ENCODE measurements at places on chromosomes 5 and 9.
A peak's percentile ranks its signal among the peaks of the same experiment; 100 is the strongest.

DNA sequence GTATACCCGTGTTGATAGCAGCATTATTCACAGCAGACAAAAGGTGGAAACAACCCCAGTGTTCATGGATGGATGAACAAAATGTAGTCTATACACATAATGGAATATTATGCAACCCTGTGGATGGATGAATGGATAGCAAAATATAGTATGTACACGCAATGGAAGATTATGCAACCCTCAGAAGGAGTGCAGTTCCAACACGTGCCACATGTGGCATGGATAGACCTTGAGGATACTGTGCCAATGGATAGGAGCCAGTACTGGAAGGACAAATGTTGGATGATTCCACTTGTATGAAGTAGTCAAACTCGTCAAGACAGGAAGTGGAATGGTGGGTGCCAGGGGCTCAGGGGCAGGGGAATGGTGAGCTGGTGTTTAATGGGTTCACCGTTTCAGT is 44.9 kb downstream of the PLEKHG4B start:
- no peak for DNase-seq

GRCh38 chr9:107888773-107889227 is 399.2 kb upstream of the KLF4 start:
- no peak for DNase-seq

DNA sequence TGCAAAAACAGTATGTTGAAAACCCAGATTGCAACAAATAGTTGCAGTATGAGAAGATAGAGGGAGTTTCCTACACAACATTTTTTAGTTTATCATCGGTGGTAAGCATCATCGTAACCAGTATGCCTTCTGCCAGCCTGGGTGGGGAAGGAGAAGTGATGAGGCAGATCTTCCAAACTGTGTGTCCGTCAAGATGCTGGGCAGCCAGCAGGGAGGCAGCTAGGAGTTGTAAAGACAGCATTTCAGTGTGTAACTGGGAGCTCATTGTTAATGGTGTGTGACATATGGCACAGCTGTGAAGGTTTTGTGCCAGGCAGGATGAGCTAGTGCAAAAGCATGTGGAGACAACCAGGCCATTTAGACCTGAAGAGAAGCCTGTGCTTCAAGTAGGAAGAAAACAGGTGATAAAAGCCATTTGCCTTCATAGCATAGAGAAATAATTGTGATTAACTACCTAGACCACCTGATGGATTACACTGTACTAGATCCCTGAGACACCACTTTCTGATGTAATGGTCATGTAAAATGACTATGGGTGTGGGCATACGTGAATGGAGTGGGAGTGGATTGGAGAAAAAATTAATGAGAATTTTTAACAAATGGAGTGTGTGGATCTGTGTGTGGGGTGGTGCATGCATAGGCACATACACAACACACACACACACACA is 347.0 kb upstream of the ADAMTSL1 start:
- no peak for DNase-seq

DNA sequence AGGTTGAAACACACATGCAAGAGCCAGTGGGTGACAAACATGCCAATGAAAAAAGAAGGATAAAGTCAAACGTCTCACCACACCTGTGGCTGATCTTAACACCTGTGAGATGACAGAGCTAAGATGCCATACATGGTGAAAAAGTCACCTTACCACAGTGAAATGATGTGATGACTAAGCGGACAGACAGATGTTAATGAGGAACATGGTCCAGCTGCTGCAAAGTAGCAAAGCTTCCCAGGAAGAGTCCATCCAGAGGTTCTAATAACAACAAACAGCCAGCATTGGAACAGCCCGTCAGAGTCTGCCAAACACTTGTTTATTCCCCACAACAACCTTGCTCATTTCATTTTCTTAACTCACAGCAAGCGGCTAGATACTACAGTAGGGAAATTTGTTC is 1.9 kb downstream of the KIAA1191 start:
- no peak for DNase-seq

DNA sequence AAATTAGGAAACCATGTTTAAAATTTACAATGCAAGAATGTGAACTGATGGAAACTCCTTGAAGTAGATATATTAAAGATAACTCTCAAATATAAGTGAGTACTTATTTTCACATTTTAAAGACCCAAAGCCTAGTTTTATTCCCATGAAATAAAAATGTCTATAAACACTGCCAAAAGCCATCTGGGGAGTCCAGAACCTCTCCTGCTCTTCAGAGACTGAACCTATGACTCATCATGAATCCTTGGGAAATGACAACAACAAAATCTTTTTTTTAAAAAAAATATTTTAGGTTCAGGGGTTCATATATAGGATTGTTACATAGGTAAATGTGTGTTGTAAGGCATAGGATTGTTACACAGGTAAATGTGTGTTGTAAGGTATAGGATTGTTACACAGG is 33.8 kb upstream of the FYB1 start:
- no peak for DNase-seq

GRCh38 chr5:142308358-142308757 is 16.5 kb downstream of the SPRY4 start:
- no peak for DNase-seq

GRCh38 chr5:177489119-177489716 is 8.2 kb downstream of the PDLIM7 start:
- no peak for DNase-seq

- DNase-seq: no peak
Observed at GRCh38 chr9:137128862-137129455, 10.0 kb upstream of the GRIN1 start.

GRCh38 chr5:177607452-177608192 is 7.7 kb downstream of the B4GALT7 start:
- DNase-seq: no peak

DNA sequence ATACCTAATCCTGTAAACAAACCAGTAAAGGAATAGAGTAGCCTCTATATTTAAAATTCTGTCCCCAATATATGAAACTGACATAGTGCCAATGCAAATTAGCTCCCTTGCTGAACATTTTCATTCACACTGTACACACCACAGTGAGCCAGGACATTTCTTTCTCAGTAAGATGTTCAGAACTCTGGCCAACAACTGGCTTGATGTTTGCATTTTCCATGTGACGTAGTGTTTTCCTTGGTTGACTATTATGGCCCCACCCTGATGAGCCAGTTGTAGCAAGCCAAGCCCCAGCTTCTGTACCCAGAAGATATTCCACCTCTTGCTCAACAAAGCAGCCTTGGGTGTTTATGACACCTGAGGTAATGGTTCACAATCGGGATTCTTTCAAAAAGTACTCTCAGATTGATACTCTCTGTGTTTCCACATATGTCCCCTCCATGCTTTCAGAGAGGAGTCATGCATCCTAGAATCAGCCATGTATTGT is 17.7 kb upstream of the ANXA1 start:
- DNase-seq: no peak

GRCh38 chr5:180201051-180201987 is 7.7 kb downstream of the RASGEF1C start:
- no peak for DNase-seq

- no peak for DNase-seq
Observed at GRCh38 chr5:166909040-166909439, 1382.4 kb upstream of the WWC1 start.

- DNase-seq: no peak
Observed at GRCh38 chr5:143594902-143595818, 191.7 kb upstream of the NR3C1 start.

- DNase-seq: no peak
Observed at GRCh38 chr9:100150214-100150613, 51.2 kb downstream of the INVS start.

GRCh38 chr5:40483316-40483715 is 196.4 kb upstream of the PTGER4 start:
- DNase-seq: no peak

- DNase-seq: no peak
Observed at GRCh38 chr9:78938821-78939220, 632.9 kb upstream of the TLE4 start.

DNA sequence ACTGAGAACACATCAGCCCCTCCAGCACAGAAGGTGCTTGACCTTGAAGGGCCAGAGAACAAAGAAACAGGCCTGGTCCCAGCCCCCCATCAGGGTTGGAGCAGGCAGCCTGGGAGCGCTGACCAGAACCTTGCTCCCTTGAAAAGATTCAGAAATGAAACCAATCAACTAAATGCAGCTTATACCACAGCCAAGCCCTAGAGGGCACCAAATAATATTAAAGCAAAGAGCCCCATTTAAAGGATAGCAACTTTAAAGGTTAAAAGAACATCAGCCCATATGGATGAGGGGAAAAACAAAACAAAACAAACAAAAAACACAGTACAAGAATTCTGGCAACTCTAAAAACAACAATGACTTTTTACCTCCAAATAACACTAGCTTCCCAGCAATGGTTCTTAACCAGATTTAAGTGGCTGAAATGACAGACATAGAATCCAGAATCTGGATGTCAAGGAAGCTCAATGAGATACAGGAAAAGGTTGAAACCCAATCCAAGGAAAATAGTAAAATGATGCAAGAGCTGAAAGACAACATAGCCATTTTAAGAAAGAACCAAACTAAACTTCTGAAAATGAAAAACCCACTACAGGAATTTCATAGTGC is 471.9 kb downstream of the MTRR start:
- no peak for DNase-seq

DNA sequence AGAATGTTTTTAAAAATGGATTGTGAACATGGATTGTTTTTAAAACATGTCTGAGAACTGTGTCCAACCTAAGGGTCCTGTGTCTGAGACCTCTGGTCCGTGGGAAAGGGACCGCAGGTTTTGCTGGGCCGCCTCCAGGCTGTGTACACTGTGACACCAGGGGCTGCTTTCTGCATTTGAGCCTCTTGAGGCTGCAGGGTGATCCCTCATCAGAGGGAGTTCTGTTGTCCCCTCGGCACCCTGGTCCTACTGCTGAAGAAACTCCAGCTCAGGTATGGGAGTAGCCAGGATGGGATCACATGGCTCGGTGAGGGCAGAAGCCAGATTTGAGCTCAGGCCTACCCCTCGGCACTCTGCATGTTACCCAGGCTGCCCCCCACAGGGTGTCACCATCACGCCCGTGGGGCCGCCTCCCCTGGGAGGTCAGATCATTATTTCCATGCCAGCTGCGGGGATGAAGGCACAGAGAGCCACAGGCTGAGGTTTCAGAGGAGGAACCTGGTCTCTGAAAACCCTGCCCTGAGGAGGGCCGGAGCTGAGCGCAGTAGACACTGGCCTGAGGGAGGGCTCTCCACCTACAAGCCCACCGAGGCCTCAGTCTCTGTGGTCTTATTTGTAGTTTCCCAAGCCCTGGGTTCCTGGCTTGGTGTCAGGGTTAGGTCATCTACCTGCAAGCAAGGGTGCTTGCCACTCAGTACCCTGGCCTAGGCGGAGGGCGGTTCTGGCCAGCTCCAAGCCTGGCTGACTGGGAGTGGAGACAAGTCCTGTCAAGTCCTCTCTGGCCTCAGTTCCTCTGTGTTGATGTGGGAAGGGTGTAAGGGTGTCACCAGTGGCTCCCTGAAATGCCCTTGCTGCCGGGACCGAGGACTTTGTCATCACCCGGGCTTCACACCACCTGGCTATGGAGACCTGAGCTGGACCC is 2.8 kb downstream of the PRR7 start:
- DNase-seq: no peak

DNA sequence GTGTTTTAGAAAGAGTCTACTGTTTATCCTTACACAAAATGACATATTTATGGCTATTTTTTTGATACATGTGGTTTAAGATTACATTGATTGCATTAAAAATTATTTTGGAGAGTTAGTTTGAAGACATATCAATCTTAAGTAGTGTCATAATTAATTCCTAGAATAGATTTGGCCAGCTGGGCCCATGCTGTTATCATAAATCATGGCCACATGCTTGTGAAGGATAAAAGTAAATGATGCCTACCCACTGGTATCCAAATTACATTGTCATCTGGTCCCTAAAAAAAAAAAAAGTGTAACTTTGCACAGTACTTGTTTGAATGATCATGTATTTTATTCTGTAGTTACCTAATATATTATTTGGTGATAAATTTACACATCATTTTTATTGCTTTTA is 96.9 kb downstream of the PARP8 start:
- DNase-seq: no peak

DNA sequence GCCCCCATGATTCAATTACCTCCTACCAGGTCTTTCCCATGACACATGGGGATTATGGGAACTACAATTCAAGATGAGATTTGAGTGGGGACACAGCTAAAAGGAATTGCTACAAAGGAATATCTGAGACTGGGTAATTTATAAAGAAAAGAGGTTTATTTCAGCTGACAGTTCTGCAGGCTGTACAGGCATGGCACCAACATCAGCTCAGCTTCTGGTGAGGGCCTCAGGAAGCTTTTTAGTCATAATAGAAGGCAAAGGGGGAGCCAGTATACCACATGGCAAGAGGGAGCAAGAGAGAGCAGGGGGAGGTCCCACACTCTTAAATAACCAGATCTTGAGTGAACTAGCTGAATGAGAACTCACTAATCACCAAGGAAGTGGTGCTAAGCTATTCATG is 11.2 kb upstream of the ALDOB start:
- no peak for DNase-seq

- no peak for DNase-seq
Observed at GRCh38 chr5:68884883-68885282, 208.9 kb upstream of the SLC30A5 start.

- DNase-seq: peak; percentile 51
Observed at GRCh38 chr9:125889476-125890419, 142.6 kb downstream of the PBX3 start.

GRCh38 chr5:39934830-39935229 is 510.1 kb upstream of the DAB2 start:
- DNase-seq: no peak

- DNase-seq: no peak
Observed at GRCh38 chr5:143399616-143400540, 3.6 kb downstream of the NR3C1 start.

DNA sequence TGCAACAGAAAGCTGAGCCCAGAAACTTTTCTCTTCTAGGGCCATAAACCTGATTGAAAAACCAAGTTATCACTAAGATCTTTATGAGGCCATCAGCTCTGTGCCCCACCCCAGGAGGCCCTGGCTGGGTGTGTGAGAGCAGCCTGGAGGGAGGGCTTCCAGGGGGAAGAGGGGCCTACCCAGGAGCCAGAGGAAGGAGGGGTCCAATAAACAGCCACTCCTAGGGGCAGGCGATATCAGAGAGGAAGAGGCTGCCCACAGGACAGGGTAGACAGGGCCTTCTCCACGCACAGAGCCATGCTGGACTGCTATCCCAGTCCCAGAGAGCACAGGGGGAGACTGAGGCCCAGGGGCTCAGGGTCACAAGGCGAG is 4.5 kb upstream of the CDX1 start:
- DNase-seq: no peak

All from NCI-H1436 (cell line).